Activated naive CD8-positive, alpha-beta T cell treated with anti-CD3 and anti-CD28 coated beads for 36 hours (primary cell): ENCODE measurements at places on chromosomes 5 and 9.
A peak's percentile ranks its signal among the peaks of the same experiment; 100 is the strongest.

DNA sequence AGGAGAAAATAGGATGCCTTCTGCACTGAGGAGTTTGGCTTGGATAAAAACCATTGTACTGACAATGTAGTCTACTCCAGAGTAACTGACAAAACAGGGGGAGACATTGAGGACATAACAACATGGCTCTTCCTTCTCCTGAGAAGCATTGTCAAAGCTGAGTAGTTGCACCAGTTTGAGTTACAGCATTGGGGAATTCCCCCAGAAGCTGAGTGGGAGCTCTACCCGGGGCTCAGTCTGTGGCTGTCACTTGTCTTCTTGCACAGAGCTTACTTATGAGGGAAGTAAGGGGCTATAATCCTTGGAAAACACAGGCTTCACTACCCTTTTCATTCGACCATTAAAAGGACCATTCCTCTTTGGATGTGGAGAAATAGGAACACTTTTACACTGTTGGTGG lies 21.2 kb downstream of the HSPB3 start:
- H3K27me3 ChIP-seq = peaks cover 5% of the 10 kb centered on the region
- DNase-seq = no peak
- H3K36me3 ChIP-seq = no peaks in the 10 kb centered on the region
- no peak overlapping the region for H3K4me3 ChIP-seq
- H3K27ac ChIP-seq = no peak overlapping the region
- H3K4me1 ChIP-seq = no peaks in the 10 kb centered on the region

DNA sequence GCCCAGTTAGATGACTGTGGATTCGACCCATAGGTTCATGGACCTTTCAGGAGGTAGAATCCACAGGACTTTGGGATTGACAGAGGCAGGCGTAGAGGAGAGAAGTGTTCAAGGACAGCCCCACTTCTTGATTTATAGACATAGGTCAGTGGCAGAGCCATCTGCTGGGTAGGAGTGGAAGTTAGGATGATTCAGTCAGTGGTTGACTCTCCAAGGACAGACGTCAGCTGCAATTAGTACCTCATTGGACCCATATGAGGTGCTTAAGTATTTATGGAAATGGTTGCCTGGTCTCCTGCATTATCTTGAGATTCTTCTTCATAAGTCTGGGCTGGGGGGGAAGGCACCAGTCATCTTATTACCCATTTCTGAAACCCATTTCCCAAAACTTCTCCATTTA lies 70.9 kb downstream of the SH3RF2 start:
- no peak overlapping the region for H3K27ac ChIP-seq
- no peak overlapping the region for H3K4me3 ChIP-seq
- DNase-seq = no peak
- peaks cover 18% of the 10 kb centered on the region for H3K27me3 ChIP-seq
- no peaks in the 10 kb centered on the region for H3K36me3 ChIP-seq
- no peaks in the 10 kb centered on the region for H3K4me1 ChIP-seq

DNA sequence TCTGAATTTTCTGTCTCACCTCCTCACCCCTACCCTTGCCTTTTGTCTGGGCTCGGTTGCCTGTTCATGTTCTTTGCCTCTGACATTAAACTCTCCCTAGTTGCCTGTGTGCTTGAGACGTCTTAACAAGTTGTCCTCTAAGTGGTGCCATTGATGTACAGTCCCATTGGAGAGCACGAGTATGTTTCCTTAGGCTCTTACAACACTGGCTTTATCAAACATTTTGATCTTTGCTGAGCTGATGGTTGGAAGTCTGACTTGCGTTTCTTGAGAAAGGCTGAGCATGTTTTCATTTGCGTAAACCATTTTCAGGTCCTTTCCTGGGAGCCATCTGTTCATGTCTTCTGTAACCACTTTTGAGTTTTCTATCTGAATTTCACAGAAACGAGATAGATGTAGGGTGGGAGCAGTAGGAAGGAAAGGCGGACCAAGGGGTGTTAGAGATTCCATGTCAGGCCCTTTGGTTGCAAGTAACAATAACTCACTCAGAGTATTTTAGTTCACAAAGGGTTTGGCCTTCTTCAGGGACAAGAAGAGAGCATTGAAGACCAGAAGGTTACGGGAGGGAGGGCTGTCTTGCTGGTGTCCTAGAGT lies 35.4 kb downstream of the OTULIN start:
- H3K36me3 ChIP-seq = peaks cover 73% of the 10 kb centered on the region
- H3K27me3 ChIP-seq = no peaks in the 10 kb centered on the region
- no peak for DNase-seq
- H3K27ac ChIP-seq = no peak overlapping the region
- no peak overlapping the region for H3K4me3 ChIP-seq

DNA sequence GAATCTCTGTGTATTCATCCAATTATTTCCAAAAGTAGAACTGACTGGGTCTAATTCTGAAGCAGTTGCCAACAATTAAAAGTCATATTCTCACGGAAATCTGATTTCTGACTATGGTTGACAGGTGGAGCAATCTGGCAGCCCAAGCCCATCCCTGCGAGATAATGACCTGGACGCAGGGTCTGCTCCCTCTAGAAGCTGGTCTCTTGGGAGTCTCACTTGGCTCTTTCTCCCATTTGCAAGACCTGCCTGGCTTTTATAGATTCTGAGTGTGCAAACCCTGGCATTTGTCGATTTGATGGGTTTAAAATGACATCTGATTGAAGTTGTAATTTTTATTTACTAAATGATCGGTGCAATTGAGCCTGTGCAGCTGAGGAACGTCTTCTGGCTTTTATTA lies 49.4 kb upstream of the NEURL1B start:
- H3K27ac ChIP-seq = no peak overlapping the region
- DNase-seq = no peak
- no peaks in the 10 kb centered on the region for H3K27me3 ChIP-seq
- no peaks in the 10 kb centered on the region for H3K36me3 ChIP-seq

- no peak overlapping the region for H3K4me3 ChIP-seq
- H3K27ac ChIP-seq = no peak overlapping the region
- DNase-seq = no peak
- peaks cover 18% of the 10 kb centered on the region for H3K36me3 ChIP-seq
- no peaks in the 10 kb centered on the region for H3K27me3 ChIP-seq
- no peaks in the 10 kb centered on the region for H3K4me1 ChIP-seq
These were observed 94.8 kb downstream of the RCL1 start for GRCh38 chr9:4887556-4887955.

- H3K27me3 ChIP-seq = no peaks in the 10 kb centered on the region
- H3K27ac ChIP-seq = no peak overlapping the region
- H3K4me3 ChIP-seq = no peak overlapping the region
- H3K36me3 ChIP-seq = no peaks in the 10 kb centered on the region
- DNase-seq = no peak
- no peaks in the 10 kb centered on the region for H3K4me1 ChIP-seq
These were observed 31.7 kb downstream of the FAM81B start for GRCh38 chr5:95422838-95423237.

DNA sequence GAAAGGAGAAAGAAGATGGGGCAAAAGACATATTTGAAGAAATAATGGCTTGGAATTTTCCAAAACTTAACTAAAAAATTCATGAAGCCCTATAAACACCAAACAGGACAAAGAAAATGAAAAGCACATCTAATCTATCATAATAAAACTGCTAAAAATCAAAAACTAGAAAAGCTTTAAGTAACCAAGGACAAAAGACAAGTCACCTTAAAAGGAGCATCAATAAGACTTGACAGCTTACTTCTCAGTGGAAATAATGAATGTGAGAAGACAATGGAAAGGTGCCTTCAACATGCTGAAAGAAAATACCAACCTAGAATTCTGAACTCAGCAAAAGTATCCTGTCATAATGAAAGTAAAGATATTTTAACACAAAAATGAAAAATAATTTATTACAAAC lies 27.0 kb downstream of the GTF3C4 start:
- no peak overlapping the region for H3K27ac ChIP-seq
- peaks cover 2% of the 10 kb centered on the region for H3K4me1 ChIP-seq
- H3K27me3 ChIP-seq = no peaks in the 10 kb centered on the region
- no peak for DNase-seq

DNA sequence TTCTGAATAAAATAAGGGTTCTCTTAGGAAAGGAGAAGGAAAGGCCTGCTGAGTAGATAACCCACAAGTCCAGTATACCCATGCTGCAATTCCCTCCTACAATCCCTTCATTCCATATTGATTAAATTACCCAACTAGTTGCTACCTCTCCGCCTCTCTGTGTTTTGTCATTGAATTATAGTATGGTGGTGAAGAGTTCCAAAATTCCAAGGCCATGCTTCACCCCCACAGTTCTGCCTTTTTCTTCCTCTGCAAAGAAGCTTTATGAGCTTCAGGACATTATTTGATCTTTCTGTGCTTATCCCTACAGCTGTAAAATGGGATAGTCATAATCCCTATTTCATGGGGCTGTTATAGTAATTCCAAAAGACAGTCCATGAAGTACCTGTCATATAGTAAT lies 215.6 kb downstream of the ACTL7B start:
- H3K4me1 ChIP-seq = no peaks in the 10 kb centered on the region
- H3K27me3 ChIP-seq = no peaks in the 10 kb centered on the region
- H3K27ac ChIP-seq = no peak overlapping the region
- no peak for DNase-seq
- H3K36me3 ChIP-seq = no peaks in the 10 kb centered on the region
- no peak overlapping the region for H3K4me3 ChIP-seq

- no peak overlapping the region for H3K4me3 ChIP-seq
- peaks cover 13% of the 10 kb centered on the region for H3K36me3 ChIP-seq
- no peaks in the 10 kb centered on the region for H3K27me3 ChIP-seq
- H3K27ac ChIP-seq = no peak overlapping the region
These were observed 65.4 kb downstream of the PSMB7 start for GRCh38 chr9:124349675-124350493.

- DNase-seq = peak; percentile 40
- peak overlapping the region; percentile 33 for H3K4me3 ChIP-seq
- peaks cover 42% of the 10 kb centered on the region for H3K27me3 ChIP-seq
- H3K4me1 ChIP-seq = peaks cover 2% of the 10 kb centered on the region
- H3K27ac ChIP-seq = no peak overlapping the region
These were observed 36.2 kb upstream of the PTCH1 start for GRCh38 chr9:95552814-95553546.

GRCh38 chr9:38439291-38439915 lies 15.1 kb upstream of the IGFBPL1 start:
- no peak for DNase-seq
- no peaks in the 10 kb centered on the region for H3K36me3 ChIP-seq
- peaks cover under 1% of the 10 kb centered on the region for H3K4me1 ChIP-seq
- no peak overlapping the region for H3K4me3 ChIP-seq
- H3K27ac ChIP-seq = no peak overlapping the region

DNA sequence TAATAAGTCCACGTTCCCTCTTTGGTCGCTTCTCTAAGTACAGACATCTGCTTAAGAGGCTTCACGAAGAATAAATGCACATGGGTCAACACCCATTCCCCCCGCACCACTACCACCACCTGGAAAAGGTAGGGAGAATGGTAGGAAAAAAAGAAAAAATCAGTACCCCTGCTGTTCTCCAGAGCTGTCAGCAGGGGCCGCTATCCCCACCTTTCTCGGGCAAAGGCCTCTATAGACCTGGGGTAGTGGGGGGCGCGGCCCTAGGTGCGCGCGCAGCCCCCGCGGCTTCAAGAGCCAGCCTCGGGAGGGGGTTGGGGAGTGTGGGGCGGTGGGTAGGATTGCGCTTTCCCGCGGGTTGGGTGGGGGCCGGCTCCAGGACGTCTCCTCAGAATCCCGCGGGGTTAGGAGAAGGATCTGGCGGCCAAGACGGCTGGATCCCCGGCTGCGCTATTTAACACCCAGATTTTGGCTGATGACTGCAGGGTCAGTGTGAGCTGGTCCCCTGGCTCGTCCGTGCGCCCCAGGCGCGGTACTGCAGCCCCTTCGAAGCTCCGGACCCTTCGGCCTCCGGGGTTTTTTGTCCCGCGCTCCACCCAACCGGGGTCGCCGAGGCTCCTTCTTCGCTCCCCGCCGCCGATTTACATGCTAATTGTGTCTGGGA lies 1.6 kb upstream of the SEMA6A start:
- H3K27ac ChIP-seq = no peak overlapping the region
- H3K4me3 ChIP-seq = peak overlapping the region; percentile 18
- H3K4me1 ChIP-seq = peaks cover 26% of the 10 kb centered on the region
- DNase-seq = peak; percentile 66

DNA sequence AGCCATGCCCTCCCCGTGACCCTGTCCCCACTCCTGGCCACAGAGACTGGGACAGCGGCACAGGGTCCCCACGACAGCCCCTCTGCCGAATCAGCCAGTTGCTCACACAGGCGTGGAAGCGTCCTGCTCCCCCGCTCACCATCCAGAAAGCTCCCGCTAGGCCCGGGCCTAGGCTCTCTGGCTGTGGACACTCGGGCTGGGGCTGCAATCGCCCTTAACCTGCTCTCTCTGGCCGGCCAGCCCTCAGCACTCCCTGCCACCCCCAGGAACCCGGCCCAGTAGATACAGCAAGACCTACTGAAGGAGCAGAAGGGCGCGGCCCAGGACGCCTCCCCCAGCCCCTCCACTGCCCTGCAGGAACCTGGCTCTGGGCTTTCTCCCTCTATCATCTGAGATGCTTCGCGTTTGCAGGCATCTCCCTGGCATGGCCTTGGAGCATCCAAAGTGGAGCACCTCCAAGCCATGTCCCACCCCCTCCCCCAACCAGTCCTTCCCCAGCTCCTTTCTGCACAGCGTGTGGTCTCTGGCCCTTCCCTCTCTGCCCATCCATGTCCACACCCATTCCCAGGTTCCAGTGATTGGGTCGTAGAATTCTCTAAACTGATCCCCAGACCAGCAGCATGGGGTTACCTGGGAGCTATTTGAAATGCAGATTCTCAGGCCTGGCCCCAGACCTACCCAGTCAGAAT lies 113.7 kb upstream of the LMX1B start:
- no peak for DNase-seq
- H3K36me3 ChIP-seq = no peaks in the 10 kb centered on the region
- H3K4me1 ChIP-seq = peaks cover 11% of the 10 kb centered on the region
- no peak overlapping the region for H3K27ac ChIP-seq

- H3K27ac ChIP-seq = no peak overlapping the region
- no peaks in the 10 kb centered on the region for H3K27me3 ChIP-seq
- DNase-seq = no peak
- no peaks in the 10 kb centered on the region for H3K4me1 ChIP-seq
- H3K4me3 ChIP-seq = no peak overlapping the region
- H3K36me3 ChIP-seq = peaks cover 17% of the 10 kb centered on the region
These were observed 58.0 kb downstream of the DOCK2 start for GRCh38 chr5:169695025-169695625.

GRCh38 chr9:88578121-88579049 lies 43.4 kb downstream of the NXNL2 start:
- H3K36me3 ChIP-seq = no peaks in the 10 kb centered on the region
- no peak overlapping the region for H3K27ac ChIP-seq
- H3K27me3 ChIP-seq = peaks cover 7% of the 10 kb centered on the region
- H3K4me1 ChIP-seq = no peaks in the 10 kb centered on the region
- peak; percentile 58 for DNase-seq
- H3K4me3 ChIP-seq = peak overlapping the region; percentile 47
